Gastrocnemius medialis (tissue), 4 donors: ENCODE measurements at places on chromosomes 7 and 10.

- DNase-seq, result no peak
These were observed 53.9 kb upstream of the PAPSS2 start for GRCh38 chr10:87605628-87606251.

GRCh38 chr7:36208426-36208825 lies 55.4 kb downstream of the EEPD1 start:
- DNase-seq, result no peak

GRCh38 chr7:131302876-131303707 lies 24.6 kb upstream of the MKLN1 start:
- DNase-seq, result no peak

DNA sequence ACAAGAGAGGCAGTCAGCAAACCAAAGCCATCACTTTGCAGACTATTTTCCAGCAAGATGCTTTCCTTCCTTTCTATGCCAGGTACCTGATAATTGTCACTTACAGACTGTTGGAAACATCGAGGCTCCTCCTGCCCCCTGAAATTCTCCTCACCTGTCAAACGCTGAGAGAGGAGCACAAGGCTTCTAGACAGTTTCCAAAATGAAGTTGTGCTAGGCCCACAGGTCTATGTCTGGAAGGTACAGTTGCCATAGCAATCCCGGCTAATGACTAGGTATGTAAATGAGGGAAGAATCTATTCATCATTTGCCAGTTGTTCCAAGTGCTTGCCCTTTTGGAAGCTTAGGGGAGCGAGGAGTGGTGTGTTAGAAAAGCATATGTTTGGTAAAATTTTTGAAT lies 334.4 kb downstream of the CALN1 start:
- no peak for DNase-seq

- DNase-seq, result no peak
These were observed 39.0 kb downstream of the TFPI2 start for GRCh38 chr7:93851536-93851935.

- DNase-seq, result no peak
These were observed 70.0 kb upstream of the CYP26C1 start for GRCh38 chr10:92990615-92991014.

DNA sequence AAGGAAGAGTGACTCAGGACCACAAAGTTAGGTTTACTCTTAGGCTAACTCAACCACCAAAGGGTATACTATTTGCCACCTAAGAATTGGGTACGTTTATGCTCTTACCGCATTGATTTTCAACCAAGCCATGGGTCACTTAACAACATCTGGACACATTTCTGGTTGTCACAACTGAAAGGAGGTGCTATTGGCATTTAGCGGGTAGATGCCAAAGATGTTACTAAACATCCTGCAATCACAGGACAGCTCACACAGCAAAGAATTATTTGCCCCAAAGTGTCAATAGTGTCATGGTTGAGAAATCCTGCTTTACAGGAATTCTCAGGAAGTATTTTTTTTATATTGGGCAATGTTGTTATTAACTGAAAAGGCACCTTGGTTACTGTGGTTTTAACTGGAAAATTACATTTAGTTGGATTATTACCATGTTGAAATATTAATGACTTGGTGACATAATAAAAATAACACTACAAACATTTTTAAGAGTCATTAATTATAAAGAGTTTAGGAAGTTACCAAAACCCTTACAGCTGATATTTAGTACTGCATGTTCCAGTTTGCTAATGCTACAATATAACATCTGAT lies 185.0 kb upstream of the TMEM196 start:
- no peak for DNase-seq

- no peak for DNase-seq
These were observed 22.4 kb downstream of the UBTD1 start for GRCh38 chr10:97520978-97521761.

- no peak for DNase-seq
These were observed 334.0 kb upstream of the LRRTM3 start for GRCh38 chr10:66591865-66592264.

DNA sequence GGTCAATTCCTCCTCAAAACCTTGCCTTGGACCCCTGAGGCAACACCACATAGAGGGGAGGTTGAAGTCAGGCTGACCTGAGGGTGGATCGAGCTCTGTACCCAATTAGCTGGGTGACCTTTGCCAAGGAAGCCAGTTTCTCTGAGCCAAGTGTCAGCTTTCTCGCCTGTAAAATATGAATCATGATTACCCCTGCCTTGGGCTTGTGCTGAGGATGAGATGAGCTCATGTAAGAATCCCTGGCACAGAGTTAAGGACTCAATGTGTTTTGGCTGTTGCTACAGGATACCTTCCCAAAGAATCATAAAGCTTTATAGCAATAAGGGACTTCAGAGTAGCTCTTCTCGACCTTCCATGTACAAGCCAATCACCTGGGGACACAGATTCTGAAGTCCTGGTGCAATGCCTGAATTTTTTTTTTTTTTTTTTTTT lies 43.5 kb upstream of the CACUL1 start:
- peak; percentile 8 for DNase-seq

GRCh38 chr7:80277434-80278427 lies 143.1 kb downstream of the GNAI1 start:
- DNase-seq, result no peak

DNA sequence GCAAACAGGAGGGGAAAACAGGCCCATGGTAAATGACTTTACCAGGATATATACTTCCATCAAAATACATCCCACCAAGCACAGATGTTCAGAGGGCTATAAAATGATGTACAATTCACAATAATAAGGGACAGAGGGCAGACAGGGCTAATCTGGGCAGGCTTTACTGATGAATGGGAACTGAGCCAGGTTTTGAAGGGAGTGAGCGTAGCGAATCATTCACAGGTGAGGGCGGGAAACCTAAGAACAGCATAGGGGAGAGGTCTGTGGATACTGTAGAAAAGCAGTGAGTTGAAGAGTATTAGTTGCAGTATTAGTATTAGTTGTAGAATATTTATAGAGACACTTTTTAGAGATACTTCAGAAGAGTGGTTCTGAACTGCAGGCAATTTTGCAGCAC lies 180.8 kb downstream of the JAZF1 start:
- DNase-seq, result no peak

- no peak for DNase-seq
These were observed 43.7 kb downstream of the COL17A1 start for GRCh38 chr10:104041891-104042535.

GRCh38 chr7:37730501-37730900 lies 46.9 kb downstream of the GPR141 start:
- DNase-seq, result no peak

DNA sequence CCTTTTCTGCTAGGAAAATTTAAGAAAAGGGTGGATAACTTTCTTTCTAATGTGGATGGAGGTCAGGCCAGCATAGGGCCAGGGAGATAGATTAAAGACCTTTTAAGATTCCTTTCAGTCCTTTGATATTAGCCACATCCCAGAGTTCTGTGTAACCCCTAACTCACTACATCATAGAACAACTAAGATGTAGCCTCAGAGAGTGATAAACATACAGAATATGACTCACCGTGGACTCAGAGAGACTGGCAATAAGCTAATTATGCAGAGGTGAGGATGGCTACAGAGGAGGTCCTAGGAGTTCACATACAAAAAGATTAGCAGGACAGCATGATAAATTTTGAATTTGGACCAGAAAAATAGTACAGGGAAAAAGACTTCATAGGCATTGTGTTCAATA lies 141.0 kb downstream of the AOAH start:
- no peak for DNase-seq

DNA sequence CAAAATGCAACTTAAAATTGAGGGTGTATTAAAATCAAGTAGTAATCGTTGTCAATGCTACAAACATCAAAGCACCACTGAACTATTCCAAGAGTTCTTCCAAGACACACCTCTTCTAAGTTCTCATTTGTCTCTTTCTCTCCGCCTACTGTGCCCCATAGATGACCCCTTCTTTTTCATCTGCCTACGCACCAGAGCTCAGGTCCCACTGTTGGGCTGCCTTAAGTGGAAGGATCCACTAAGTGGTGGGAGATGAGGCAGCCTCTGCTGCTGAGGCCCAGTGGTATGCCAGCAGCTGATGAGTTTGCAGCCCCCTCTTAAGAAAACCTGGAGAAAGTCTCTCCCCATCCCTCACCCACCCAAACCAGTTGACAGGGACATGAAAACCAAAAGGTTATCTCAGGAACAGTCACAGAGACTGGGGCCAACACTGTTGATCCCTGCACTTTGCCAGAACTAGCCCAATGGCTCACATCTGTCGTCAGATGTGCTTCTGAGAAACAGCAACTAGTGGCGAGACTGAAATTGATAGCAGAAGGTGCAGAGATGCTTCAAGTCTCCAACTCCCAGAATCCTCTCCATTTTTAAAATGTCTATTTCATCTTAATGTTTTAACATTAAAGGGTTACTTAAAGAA lies 88.4 kb downstream of the CHCHD3 start:
- DNase-seq, result no peak

- DNase-seq, result no peak
These were observed 68.9 kb upstream of the ANTXRL start for GRCh38 chr10:46217752-46218453.

GRCh38 chr7:27435461-27435860 lies 192.9 kb downstream of the EVX1 start:
- DNase-seq, result no peak

GRCh38 chr10:24215603-24216002 lies 6.7 kb downstream of the KIAA1217 start:
- peak; percentile 40 for DNase-seq

GRCh38 chr10:108132303-108132702 lies 967.8 kb upstream of the SORCS1 start:
- no peak for DNase-seq

DNA sequence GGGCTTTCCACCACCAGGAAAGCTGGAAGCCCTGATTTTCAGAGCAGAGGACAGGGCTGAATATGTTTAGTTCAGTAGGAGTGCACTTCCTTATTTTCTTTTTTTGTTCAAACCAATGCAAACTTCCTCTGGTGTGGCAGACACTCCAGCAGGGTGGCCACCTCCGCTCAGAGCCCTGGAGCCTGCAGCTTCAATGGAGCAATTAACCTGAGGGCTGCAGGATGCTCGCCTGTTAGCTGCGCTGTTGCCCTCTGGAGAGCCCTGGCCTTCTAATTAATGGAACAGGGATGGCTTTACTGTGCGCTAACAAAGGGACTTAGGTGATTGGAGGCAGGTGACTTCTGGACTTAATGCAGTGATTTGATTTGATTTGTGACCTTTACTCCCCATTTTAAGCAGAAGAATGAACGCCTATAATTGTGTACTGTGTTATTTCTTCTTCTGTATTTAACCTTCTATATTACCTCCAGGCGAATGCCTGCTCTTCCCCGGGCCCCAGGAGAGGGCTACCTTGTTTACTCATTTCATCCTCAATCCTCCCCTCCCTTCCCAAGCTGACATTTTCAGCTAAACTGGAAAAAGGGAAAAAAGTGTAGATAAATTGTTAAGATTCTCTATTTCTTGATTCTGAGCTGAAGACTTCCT lies 123.0 kb upstream of the CTBP2 start:
- no peak for DNase-seq

DNA sequence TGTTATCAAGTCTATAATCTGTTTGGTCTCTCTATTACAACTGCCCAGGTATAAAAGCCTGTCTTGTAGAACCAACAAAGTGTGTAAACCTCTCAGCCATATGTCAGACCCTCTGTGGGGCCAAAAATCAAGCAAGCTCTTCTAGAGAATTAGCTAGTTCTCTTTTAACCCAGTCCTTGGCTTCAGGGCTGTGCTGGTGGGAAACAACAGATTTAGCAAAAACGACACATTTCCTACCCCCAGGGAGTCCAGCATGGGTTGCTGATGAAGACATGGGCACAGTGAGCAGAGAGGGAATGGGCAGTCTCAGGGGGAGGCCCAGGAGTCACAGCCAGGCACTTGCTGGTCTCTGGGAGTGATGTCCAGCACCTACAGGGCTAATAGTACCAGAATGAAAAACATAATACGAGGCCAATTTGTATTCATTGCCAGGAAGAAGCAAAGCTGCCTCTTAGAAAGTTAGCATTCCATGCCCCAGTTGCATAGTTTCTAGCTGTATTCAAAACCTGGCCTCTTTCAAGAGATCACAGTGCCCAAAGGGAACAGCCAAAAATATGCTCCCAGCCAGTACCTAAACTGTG lies 80.1 kb downstream of the FRMD4A start:
- no peak for DNase-seq

GRCh38 chr10:92011560-92012214 lies 88.1 kb downstream of the BTAF1 start:
- DNase-seq, result no peak

GRCh38 chr10:87816163-87816897 lies 1.7 kb downstream of the ATAD1 start:
- no peak for DNase-seq

DNA sequence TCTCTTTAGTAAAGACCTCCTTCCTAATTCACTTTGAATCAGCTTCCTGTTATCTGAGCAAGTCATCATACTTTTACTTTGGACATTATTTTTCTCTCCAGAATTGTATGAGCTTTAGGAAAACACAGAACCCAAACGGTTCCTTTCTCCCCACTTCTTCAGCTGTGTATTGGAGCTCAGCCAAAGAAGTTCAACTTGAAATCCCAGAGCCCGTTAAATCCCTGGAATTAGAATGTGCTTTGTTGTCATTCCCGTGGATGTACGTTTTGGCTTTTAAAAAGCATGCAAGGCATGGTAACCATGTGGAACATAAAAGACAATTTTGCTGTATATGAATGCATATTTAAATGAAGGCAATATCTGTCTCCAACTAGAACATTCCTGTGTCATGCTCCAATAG lies 46.6 kb downstream of the AGMO start:
- DNase-seq, result no peak

- DNase-seq, result no peak
These were observed 12.4 kb downstream of the UMAD1 start for GRCh38 chr7:7652798-7653540.

GRCh38 chr10:113047963-113048781 lies 98.1 kb downstream of the TCF7L2 start:
- no peak for DNase-seq

GRCh38 chr10:125995726-125996304 lies 99.5 kb downstream of the FANK1 start:
- no peak for DNase-seq

GRCh38 chr10:43692051-43692825 lies 43.6 kb upstream of the ZNF32 start:
- no peak for DNase-seq

GRCh38 chr10:84005403-84005802 lies 133.9 kb upstream of the GHITM start:
- no peak for DNase-seq

DNA sequence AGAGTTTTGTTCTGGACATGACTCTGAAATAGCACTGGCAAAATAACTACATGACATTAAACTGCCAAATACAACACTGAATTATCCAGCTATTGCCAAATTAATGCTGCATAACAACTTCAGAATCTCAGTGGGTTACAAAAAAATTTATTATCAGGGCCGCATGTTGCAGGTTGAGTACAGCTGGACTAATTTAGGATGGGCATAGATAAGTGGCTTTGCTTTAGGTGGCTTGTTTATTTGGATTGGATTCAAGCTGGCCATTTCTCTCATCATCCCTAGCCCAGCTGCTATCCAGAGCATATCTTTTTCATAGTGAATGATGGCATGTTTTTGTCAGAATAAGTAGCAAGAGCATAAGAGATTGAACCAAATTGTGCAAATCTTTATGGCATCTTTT lies 1277.1 kb downstream of the REEP3 start:
- DNase-seq, result no peak
